Left ventricle myocardium inferior (tissue), 1 donor: ENCODE measurements at places on chromosomes 7 and 10.

GRCh38 chr10:113515601-113516000, 37.3 kb upstream of the HABP2 start:
- DNase-seq = no peak

- no peak for DNase-seq
Measured at GRCh38 chr7:14855033-14855794, 47.3 kb downstream of the DGKB start.

GRCh38 chr7:73809467-73809951, 21.3 kb upstream of the CLDN4 start:
- DNase-seq = no peak

GRCh38 chr7:32093415-32094408, 23.5 kb upstream of the PDE1C start:
- DNase-seq = peak; percentile 59

GRCh38 chr7:90625562-90625961, 29.4 kb downstream of the CDK14 start:
- peak; percentile 33 for DNase-seq

DNA sequence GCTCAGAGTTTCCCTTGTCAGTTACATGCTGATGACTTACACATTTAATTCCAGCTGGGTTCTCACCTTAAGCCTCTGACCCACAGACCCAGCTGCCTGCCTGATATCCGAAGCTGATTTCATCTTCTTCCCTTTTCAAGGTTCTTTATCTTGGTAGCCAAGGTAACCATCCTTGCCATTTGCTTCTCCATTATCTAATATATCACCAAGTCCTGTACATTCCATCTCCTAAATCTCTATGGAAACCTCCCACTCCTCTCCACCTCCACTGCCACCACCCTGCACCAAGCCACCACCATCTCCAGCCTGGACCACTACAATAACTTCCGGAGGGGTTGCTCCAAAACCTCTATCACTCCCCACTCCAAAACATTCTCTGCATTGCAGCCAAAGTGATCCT, 19.9 kb downstream of the SCRN1 start:
- no peak for DNase-seq

DNA sequence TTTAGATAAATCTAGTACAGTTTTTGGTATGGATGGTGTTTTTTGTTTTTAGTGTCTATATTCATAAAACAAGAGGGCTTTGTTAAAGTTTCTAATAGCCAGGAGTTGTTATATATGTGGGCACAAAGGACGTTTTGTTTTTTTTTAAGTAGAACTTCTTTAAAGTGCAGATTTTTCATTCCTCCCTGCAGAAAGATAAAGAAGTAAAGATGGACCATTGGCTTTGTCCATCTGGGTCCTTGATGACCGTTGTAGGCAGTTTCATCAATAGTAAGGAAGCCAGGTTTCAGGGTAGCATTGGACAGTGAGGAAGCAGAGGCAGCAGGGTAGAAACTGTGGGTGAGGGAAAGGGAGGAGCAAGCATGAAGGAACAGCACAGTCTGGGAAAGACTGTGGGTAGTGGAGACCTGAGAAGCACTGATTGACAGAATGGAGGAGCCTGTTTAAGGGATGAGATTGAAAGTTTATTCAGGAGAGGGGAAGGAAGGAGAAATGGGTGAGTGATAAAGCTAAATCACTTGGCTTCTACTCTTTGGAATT, 5.3 kb downstream of the CALU start:
- no peak for DNase-seq

- DNase-seq = no peak
Measured at GRCh38 chr10:110747609-110748464, 103.7 kb downstream of the RBM20 start.

DNA sequence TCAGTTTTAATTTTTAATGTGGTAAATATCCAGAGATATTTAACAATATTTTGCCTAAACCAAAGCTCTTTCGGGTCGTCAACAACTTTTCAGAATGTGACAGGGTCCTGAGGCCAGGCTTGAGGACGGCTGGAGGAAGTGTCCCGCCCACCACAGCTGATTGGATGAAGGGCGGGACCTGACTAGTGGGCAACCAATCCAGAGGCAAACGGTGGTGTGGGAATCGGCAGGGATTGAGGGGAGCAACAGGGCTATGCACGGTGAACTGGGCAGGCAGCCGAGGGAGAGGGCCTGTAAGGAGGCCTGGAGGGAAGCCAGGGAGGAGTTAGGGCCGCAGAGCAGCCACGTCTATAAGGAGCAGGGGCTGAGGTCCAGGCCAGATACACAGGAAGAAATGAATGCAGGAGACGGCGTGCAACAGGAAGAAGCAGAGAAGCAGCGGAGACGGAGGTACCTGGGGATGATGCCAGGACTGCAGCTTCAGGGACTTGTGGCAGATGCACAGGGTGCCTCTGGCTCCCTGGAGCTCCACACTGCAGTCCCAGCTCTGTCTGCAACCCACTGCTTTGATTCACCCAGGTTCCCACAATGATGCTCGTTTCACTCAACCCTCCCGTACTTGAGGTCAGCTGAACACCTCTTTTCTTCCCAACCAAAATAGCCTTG, 46.1 kb upstream of the ZMIZ1 start:
- DNase-seq = peak; percentile 70

DNA sequence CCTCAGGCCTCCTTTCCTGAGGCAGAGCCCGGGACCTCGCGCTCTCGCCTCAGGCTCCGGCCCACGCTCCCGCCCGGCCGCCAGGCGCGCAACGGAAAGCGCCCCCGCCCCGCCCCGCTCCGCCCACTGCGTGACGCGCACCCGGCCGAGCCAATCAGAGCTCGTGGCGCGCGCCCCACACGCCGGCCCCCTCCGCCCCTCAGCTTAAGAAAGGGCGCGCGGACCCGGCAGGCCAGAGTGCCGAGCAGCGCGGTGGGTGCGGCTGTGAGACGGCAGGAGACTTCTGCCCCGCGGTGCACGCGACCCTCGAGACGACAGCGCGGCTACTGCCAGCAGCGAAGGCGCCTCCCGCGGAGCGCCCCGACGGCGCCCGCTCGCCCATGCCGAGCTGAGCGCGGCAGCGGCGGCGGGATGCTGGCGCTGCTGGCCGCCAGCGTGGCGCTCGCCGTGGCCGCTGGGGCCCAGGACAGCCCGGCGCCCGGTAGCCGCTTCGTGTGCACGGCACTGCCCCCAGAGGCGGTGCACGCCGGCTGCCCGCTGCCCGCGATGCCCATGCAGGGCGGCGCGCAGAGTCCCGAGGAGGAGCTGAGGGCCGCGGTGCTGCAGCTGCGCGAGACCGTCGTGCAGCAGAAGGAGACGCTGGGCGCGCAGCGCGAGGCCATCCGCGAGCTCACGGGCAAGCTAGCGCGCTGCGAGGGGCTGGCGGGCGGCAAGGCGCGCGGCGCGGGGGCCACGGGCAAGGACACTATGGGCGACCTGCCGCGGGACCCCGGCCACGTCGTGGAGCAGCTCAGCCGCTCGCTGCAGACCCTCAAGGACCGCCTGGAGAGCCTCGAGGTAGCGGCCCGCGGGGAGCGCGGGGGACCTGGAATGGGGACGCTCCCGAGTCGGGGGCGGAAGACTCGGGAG, at the start of gene NPTX2:
Gene NPTX2, plus strand, starts transcription at position 235 of the 909 bp plus-strand sequence. Its CDS starts 177 bp downstream, at position 412.
- peak; percentile 53 for DNase-seq

DNA sequence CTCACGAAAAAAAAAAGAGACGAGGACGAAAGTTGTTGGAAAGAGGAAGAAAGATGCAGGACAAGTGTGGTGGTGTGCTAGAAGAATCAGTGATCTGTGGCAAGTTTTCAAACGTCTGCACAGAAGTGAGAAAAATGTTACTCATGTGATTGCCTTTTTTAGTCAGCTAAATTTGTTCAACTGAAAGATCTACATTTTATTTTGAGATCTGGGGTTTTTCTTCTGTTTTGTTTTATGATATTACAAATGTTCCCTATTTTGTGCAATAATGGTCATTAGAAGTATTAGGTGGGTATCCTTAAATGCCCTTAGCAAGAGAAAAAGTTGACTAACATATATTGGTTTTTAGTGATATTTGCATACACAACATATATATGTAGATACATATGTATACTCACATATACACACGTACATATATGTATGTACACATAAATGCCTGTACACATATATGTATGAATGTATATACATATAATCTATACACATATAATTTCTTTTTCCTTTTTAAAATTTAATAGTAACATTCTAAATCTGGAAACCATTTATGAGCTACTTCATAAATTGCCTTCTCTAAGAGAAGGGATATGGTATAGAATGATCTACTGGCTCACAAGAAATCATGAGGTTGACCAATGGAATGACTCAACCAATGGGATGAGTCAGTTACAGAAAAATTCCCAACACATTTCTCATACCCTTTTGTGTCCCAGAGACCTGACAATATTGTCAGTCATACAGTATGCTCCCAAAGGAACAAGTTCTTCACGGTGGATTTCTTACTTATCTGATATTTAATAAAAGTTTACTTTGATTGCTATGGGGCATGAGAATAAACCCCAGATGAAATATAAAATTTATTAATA, 38.4 kb downstream of the SLC39A12 start:
- no peak for DNase-seq

DNA sequence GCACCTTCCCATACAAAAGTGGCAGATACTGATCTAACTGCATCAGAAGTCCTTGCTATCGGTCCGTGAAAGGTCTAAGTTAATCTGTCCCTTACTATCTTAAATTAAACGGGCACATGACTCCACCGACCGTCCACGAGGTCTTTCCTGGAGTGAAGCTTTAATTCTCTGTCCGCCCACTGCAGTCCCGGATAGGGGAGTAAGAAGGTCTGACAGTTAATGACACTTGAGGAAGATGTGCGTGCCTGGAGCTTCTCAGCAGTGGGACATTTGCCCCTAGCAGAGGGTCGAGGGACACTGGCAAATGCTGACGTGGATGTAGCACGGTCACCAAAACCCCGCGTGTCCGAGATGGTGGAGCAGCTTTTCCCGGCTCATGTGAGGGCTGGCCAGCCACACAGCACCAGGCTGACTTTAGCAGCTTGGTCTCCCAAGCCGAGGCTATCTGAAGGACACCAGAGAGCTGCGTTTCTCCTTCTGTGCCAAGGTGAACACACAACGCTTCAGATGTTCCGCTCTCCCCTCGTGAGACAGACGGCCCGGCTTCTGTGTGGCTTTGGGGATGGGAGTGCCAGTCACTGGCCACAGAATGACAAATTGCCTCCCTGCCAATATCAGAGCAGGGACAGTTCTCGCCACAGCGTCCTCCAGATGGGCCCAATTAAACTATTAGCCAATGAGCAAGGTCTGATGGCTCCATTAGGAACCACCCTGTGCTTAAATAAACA, 86.6 kb downstream of the ADARB2 start:
- DNase-seq = no peak

DNA sequence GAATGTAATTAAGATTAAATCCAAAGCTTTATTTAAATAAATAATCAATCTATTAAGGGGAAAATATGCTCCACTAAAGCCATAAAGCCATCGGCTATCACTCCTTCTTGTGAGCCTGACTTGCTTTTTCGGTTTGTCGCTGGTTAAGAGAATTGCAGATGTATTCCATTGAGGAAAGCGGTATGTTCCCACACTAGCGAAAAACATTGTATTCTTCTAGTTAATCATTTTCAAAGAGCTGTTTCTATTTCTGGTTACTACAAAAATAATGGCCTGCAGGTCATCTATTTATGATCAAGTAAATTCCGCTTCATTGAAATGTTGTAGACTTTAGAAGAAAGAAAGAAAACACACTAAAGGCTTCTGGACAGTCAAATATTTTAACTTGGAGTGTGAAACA, 173.4 kb downstream of the CACNB2 start:
- DNase-seq = no peak

DNA sequence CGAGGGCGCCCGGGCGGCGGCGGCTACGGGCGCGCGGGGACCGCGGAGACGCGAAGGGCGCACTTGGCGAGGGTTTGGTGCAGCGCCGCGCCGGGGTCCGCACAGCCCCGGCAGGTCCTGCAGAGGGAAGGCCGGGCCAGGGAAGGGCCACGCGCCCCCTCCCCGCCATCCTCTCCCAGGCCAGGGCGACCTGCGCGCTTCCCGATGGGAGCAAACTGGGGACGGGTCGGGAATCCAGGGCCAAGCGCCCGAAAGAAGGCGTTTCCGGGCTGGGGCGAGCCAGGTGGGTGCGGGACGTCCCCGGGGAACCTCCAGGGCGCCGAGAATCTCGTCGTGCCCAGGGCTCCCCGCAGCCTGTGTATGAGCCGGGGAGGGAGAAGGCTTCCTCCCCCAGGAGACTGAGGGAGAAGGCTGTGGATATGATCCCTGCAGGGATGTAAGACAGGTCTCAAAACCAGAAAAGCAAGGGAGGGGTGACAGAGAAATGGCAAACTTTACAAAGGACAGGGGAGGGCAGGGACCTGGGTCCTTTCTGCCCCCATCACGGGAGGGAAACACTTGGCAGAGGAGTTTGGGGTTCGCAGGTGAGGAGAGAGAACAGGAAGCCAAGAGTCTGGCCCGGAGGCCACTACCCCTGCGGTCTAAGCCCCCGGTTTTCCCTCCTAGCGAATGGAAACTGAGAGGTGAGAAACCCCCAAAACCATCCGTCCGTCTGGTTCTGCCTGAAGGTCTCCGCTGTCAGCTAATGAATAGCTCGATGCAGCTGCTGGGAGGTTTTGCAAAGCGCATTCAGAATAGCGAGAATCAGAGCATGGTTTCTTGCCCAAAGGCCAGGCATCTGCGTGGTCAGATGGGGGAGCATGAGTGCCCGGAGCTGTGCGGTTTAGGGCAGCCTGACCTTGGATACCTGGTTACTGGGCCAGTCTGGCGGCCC, 674 bp downstream of the AMZ1 start:
- no peak for DNase-seq
